ENCODE measurements at places on chromosomes 2 and 18.

GRCh38 chr2:217691516-217691915 is 311.3 kb downstream of the TNS1 start:
- no peak for DNase-seq

DNA sequence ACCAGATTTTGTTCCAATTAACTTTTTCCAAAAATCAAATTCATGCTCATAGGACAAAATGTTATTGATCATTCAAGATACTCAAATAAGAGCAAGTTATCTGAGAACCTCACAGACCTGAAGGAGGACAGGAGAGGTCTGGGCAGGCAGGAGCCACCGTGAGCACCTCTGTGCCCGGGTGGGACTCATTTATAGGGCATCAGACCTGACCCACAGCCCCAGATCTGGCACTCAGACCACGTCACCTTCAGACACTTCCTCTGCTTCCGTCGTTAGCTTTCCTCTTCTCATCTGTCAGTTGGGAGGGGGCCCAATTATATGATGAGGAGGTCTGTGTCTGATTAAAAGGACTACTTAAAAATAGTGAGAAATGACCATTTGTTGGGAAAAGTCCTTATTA is 169.4 kb downstream of the EIPR1 start:
- no peak for DNase-seq

DNA sequence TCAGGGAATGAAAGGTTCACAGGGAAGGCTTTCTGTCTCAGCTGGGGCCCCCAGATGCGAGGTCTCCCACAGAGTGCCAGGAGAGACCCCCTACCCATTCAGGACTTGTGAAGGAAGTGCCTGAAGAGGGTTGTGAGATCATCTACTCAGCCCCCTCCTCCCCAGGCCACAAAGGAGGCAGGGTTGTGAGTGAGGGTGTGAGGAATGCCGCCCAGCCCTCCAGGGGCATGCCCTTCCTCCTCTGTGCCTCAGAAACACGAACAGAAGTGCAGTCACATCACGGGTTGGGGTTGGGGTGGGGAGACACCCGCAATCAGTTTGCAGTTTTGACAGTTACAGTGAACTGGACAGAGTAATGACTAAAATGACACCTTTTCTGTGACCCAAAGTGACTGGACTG is 5.0 kb downstream of the MAL start:
- no peak for DNase-seq

DNA sequence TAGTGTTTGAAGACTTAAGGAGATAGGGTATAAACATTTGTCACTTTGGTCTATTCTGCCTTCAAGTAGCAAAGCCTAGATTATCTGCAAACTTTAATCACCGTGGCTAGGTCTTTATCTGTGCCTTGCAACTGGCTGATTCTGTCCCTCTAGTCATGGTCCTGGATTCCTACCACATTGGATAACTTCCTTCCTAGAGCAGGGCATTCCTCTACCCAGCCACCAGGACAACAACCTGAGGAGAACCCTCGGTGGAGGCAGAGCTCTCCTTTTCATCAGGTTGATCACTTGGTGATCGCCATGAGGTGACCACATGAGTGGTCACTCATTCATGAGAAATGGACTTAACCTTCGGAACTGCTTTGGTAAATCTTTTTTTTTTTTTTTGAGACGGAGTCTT is 25.3 kb upstream of the PTPRM start:
- DNase-seq: no peak

GRCh38 chr18:916562-916961 is 11.9 kb downstream of the ADCYAP1 start:
- DNase-seq: no peak

DNA sequence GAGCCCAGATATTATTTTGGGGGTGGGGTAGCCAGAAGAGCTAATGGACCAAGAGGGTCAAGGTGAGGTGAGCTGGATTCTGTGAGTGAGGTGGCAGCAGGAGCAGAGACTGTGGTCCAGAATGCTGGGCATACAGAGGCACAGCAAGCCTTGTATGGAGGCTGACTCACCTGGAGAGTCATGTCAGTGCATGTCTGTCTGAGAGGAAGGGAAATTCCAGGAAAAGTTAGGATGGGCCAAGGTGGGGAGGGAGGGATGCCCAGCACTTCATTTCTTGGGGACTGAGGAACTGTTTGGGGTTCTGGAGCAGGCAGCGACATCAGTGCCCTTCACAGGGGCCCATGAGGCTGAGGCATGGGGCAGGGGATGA is 21.1 kb downstream of the PER2 start:
- no peak for DNase-seq

GRCh38 chr2:95203911-95204310 is 3.4 kb upstream of the ZNF892 start:
- no peak for DNase-seq

DNA sequence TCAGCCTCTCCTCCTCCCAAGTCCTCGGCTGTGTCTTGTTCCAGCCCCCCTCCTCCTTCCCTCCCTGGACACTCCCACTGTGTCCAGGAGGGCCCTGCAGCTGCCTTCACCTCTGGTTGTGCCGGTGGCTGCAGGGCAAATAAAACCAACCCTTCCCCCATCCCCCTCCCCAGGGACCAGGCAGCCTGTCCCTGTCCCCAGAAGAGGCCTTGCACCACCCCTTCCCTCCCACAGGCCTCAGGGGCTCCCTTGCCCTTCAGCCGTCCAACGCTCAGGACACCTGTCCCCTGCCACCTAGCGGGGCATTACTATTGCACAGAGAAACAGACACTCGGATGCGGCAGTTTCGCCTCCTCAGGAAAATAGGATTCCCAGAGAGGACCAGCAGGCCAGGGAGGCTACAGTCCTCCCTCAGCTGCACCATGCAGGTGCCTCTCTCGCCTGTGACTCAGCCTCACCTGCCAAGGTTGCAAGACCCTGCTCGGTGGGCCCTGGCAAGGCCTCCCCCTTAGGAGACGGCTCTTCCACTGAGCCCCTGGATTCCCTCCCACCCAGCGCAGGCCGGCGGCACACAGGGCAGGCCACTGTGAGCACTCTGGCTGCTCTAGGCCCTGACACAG is 5.5 kb upstream of the GPC1 start:
- DNase-seq: peak; percentile 14

GRCh38 chr2:218149848-218150440 is 16.8 kb downstream of the CXCR1 start:
- DNase-seq: no peak

DNA sequence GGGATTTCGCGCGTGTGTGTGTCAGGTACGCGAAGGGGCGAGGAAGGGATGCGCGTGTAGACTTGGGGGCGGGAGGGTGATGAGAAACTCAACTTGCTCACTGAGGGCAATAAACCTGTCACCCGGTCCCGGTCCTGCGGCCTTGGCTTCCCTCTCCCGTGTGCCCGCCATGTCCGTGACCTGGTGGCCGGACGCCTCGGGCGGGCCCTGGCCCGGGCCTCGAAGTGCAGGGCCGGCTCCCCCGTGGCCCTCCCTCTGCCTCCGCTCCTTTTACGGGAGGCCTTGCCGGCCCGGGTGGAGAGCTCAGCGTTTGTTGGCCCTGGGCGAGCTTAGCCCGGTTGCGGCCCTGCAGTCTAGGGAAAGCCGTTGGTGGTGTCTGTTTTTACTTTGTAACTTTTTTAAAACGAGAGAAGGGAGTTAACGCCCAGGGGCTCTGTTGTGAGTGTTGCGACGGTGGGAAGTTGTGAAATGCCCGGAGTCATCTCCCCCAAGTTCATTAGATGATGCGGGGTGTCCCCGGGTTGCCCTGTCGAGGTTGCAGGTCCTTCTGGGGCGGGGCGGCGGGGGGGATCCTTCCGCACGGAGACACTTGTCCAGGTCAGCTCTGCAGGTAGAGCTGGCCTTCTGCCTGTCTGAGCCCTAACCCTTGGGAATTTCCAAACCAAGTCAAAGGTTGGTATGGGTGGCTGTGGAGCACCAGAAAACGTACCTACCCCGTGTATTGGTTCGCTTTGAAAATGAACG is 883 bp downstream of the SMCHD1 start:
- peak; percentile 36 for DNase-seq

DNA sequence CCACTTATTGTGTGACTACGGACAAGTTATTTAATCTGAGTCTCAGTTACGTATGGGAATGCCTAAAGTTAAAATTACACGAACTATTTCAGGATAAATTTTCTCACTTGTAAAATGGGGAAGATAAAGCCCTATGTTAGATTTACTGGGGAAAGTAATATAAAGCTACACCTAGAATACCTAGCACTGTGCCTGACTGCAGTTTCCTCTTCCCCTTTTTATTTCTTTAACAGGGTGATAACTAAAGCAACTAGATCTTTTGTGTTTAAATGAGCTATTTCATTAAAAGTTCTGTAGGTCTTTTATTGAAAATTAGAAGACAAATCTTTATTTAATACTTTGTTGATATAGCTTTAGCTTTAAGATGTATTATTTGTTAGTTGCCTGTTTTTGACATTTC is 5.0 kb downstream of the B3GNT2 start:
- no peak for DNase-seq

- DNase-seq: no peak
Measured at GRCh38 chr2:232376713-232377112, 1.8 kb upstream of the ALPP start.
